BE2C (cell line): ENCODE measurements at places on chromosomes 2 and 18.
A peak's percentile ranks its signal among the peaks of the same experiment; 100 is the strongest.

GRCh38 chr2:64731746-64732145 is 78.0 kb upstream of the SERTAD2 start:
- no peak for DNase-seq

- no peak for DNase-seq
Observed at GRCh38 chr18:39711701-39712100, 2146.1 kb upstream of the CELF4 start.

DNA sequence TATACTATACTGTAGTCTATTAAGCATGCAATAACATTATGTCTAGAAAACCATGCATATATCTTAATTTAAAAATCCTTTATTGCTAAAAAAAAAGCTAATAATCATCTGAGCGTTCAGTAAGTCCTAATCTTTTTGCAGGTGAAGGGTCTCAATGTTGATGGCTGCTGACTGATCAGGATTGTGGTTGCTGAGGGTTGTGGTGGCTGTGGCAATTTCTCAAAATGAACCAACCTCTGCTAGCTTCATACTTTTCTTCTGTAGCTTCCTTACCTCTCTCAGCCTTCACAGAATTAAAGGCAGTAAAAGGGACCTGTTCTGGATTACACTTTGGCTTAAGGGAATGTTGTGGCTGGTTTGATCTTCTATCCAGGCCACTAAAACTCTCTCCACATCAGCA is 235.8 kb downstream of the NBAS start:
- DNase-seq, result no peak

DNA sequence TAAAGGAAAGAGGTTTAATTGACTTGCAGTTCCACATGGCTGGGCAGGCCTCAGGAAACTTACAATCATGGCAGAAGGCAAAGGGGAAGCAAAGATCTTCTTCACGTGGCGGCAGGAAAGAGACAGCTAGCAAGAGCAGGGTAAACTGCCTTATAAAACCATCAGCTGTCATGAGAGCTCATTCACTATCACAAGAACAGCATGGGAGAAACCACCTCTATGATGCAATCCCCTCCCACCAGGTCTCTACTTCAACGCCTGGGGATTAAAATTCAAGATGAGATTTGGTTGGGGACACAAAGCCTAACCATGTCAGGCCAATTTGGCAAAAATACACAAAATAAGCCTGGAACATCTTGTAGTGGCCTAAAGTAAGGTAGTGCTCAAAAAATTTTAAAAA is 152.6 kb downstream of the COL6A3 start:
- no peak for DNase-seq

- no peak for DNase-seq
Observed at GRCh38 chr2:68755071-68755470, 20.5 kb downstream of the ARHGAP25 start.

GRCh38 chr2:151063271-151063670 is 198.4 kb downstream of the RBM43 start:
- peak; percentile 10 for DNase-seq

- DNase-seq, result no peak
Observed at GRCh38 chr18:49467599-49467998, 7.2 kb upstream of the DYM start.

GRCh38 chr2:12560618-12561017 is 156.1 kb upstream of the TRIB2 start:
- no peak for DNase-seq

- no peak for DNase-seq
Observed at GRCh38 chr18:41771973-41772372, 183.1 kb upstream of the PIK3C3 start.

DNA sequence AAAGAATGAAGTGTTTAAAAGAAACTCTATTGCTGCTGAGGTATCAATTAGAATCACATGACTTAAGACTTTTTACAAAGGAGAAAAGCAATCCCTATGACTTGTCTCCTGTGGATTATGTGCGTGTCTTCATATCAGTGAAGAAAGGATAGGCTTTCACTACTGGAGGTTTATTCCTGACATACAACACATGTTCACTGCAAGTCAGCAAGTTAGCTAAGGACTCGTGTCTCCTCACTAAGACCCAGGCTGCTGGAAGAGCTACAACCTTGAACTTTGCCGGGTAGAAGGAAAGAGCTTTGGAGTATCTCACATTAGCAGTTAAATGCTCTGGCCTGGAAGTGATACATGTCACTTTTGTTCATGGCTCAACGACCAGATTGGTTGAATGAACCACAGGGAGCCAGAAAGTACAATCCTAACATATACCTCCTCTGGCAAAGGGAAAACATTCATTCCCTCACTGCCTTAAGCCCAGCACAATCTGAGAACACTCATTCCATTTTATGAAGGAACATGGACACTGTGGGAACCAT is 215.3 kb downstream of the RNF152 start:
- no peak for DNase-seq

DNA sequence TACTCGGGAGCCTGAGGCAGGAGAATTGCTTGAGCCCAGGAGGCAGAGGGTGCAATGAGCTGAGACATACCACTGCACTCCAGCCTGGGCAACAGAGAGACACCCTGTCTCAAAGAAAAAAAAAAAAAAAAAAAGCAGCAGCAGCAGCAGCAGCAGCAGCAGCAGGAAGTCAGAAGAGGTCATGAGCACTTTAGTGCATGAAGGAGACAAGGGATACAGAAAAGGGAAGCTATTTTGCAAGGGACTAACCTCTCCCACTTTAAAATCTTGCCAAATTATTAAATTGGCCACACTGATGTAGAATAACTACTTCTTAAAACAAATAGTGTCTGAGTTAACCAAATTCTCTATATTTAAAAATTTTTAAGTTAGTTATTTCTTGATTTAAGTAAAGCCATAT is 113.4 kb upstream of the PDE1A start:
- no peak for DNase-seq

DNA sequence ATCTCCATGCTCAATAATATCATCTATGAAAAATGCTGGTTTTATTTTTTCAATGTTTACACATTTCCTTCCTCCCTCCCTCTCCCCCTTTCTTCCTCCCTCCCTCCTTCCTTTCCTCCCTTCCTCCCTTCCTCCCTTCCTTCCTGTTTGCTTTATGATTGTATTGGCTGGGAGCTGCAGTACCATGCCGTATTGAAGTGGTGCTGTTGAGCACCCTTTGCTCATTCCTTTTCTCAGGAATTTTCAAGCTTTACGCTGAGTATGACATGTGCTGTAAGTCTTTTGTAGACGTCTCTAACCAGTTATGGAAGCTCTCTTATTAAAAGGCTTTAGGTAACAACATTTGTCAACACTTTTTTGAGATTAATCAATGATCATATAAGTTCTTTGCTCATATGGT is 100.4 kb downstream of the SNTG2 start:
- no peak for DNase-seq

- DNase-seq, result no peak
Observed at GRCh38 chr2:206368933-206369569, 74.3 kb upstream of the ADAM23 start.

- DNase-seq, result no peak
Observed at GRCh38 chr18:22536558-22536957, 118.8 kb upstream of the CTAGE1 start.

DNA sequence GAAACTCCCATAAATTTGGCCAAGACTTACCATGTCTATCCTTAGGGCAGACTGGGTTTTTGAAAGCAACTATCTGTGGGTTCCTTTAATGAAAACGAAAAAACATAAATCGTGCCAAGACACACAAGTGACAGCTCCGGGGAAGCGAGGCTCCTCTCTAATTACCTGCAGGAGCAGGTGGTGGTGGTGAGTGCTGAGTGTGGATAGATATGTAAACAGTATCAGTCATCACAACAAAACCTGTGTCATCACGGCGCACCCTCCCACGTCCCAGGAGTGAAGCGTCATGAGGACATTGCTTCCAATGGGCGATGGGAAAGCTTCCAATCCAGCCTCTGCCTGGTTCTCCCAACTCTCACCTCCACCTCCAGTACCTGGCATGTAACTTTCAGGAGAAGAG is 31.3 kb downstream of the ACKR3 start:
- DNase-seq, result no peak

- no peak for DNase-seq
Observed at GRCh38 chr2:105368759-105369408, 30.0 kb downstream of the FHL2 start.

- no peak for DNase-seq
Observed at GRCh38 chr2:224009605-224010315, 29.3 kb downstream of the SERPINE2 start.

- DNase-seq, result no peak
Observed at GRCh38 chr18:46829947-46830346, 73.1 kb upstream of the ST8SIA5 start.

DNA sequence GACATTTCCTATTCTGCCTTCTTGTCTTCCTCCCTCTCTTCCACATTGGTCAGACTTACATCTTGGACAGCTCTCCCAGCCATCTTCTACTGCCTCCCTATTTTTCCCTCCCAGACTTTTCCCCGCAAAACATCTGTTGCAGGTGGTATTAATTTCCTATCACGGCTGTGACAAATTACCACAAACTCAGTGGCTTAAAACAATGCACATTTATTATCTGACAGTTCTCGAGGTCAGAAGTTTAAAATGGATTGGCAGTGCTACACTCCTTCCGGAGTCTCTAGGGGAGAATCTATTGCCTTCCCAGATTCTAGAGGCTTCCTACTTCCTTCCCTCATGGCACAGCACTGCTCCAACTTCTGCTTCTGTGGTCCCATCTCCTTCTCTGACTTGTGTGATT is 33.3 kb downstream of the STRADB start:
- DNase-seq, result no peak

- no peak for DNase-seq
Observed at GRCh38 chr2:127411653-127412369, 6.4 kb upstream of the PROC start.

GRCh38 chr2:40260437-40260836 is 191.5 kb downstream of the SLC8A1 start:
- no peak for DNase-seq

GRCh38 chr2:221518201-221518934 is 53.7 kb downstream of the EPHA4 start:
- no peak for DNase-seq

DNA sequence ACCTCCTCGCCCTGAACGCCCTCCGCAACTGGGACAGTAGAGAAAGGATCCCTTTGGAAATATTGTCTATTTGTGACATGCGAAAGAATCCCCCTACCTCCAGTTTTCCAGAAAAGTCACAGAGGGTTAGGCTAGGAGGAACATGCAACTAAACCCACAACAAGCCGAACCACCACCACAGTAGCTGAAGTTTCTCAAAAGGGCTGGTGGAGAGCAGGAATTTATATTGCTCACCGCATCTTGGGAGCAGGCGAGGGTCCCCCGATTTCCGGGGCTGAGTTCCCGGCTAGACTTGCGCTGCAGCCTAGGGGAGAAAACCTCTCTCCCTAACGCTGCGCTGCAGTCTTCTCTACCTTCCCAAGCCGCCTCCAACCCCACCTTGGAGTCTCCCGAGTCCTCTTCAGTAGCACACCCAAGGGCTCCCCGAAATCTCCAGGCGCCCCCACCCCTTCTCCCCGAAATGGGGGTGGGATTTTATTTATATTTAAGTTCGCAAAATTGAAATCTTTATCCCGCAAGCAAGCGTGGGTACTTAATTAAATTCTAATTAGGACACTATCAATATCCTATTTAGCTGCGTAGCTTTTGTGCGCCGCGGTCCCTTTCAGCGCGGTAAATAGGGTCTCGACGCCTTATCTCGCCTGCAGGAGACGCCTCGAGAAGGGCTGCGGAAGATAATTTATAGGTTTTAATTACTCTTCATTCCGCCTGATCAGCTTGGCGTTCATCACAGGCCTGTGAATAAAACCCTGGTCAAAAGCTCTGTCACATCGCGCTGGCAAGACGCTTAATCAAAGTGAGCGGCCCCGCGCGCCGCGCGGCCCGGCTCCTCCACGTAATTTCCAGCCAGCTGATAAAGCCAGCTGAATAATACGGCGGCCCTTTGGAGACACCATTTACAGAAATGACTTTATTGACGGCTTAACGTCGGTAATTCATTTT is 2.0 kb upstream of the EN1 start:
- no peak for DNase-seq

GRCh38 chr2:42009657-42010580 is 37.9 kb upstream of the PKDCC start:
- no peak for DNase-seq

DNA sequence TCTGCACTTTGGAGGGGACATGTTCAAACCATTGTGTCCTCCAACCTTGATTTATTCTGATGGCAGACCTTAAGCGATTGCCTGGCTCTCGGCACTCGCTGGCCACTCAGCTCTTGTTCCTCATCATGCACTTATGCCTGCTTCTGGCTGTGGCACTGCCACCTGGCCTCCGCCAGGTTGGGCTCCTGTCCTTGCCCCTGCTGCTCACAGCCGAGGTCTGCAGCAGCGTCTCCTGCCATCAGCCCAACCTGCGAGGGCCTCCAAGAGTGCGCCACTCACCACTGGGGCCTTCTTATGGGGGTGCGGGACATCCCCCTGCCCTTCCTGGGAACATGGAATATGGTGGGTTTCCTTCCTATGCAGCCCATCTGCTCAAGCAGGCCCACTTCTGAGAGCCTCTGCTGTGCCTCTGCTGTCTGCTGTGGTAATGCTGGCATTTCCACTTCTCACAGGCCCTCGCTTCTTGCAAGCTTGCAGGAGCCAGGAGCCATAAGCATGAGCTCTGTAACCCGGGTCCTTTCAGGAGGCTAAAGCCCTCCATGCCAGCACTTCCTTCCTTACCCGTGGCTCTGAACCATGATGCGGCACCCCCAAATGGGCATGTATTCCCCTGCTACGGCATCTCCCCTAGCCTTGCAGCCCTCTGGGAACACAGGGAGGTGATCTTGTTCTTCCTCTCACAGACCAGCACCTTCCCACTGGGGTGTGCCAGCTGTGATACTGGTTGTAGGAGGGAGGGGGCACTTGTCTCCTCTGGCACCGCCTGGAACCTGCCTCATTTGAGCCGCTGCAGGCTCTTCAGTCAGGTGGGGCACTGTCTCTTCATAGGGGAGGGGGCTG is 58.6 kb upstream of the HS6ST1 start:
- DNase-seq, result peak; percentile 1

GRCh38 chr2:207475546-207475945 is 54.2 kb upstream of the CREB1 start:
- DNase-seq, result no peak
